Urinary bladder (tissue), 4 donors: ENCODE measurements at places on chromosomes 4 and X.

GRCh38 chr4:87077914-87078585, 142.4 kb downstream of the KLHL8 start:
- no peak for DNase-seq

GRCh38 chrX:129654652-129655546, at the start of gene APLN:
Gene APLN (minus strand): TSS chrX:129654956. CDS start chrX:129654630, 326 bp downstream.
- peak; percentile 10 for DNase-seq

DNA sequence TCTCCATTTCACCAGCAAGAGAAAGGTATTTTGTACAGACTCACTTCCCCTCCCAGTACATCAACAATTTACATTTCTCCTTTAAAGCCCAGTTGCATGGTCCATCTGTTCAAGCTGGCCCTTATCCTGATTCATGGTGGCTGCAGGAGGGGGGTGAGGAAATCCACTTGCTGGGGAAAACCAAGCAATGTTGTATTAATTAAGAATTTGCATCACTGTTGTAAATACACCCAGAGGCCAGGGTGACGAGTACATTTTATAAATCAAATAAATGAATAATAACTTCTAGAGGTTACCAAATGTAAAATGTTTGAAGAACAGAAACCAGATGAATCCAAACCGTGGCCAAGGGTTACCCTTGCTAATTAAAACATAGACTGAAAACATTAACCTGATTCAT, 395.9 kb upstream of the INTU start:
- DNase-seq: no peak

- no peak for DNase-seq
Observed at GRCh38 chr4:89616382-89616781, 220.6 kb downstream of the SNCA start.

GRCh38 chrX:13370713-13371112, 50.9 kb upstream of the ATXN3L start:
- no peak for DNase-seq

GRCh38 chr4:142519342-142519741, 326.8 kb downstream of the INPP4B start:
- no peak for DNase-seq

GRCh38 chrX:125170459-125170858, 149.2 kb upstream of the TEX13C start:
- DNase-seq: no peak

DNA sequence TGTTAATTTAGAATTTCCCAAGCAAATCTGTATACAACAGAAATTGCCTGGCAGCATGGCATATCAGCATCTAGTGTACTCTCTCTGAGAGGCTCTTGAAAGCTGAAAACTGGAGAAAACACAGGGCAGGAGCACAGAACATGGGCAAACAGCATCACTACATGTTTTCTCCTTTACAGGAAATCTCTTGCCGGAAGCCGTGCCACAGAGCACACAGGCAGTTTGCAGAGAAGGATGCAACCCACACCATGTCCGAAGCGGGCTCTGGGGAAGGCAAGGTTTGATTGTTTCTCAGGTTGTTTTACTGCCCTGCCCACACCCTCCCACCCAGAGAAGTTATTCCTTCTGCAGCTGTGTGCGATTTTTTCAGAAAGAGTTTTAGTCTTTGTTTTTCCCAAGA, 41.1 kb upstream of the FAM9C start:
- no peak for DNase-seq

DNA sequence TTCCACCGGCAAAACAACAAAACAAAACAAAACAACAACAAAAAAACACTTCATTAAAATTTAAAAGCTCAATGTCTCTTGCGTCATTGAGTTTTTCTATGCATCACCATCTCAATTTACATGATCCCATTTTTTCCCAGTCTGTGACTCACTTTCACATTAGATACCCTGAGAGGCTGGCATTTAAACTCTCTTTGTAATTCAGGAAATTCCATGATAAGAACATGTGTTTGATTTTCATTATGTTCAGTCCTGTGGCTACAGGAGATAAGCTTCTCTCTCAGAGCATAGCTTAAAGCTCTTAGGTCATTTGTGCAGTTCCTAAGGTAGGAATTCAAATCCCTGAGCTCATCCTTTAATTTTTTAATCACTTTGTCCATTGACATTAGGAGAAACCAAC, 104.6 kb downstream of the NBDY start:
- no peak for DNase-seq

GRCh38 chr4:40317916-40318658, 17.0 kb upstream of the CHRNA9 start:
- DNase-seq: no peak

DNA sequence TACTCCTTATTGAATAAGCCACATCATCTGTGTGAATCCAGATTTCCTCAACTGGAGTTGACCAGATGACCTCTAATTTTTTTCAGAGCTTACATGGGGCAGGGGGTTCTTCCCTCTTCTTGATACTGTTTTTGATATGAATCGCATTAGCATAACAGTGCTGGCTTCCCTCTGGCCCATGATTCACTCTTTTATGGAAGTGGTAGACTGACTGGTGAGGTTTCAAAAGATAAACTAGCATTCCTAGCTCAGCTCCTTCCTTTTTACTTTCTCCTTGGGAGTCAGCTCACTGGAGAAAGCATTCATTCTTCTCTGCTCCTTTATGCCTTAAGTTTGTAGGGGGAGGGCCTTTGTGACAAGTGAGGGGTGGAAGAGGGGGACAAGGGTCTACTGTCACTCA, 161.0 kb upstream of the FGF13 start:
- no peak for DNase-seq

GRCh38 chr4:28225050-28225449, 1364.4 kb downstream of the STIM2 start:
- peak; percentile 15 for DNase-seq

GRCh38 chr4:184347251-184348239, 126.8 kb downstream of the IRF2 start:
- DNase-seq: peak; percentile 80

DNA sequence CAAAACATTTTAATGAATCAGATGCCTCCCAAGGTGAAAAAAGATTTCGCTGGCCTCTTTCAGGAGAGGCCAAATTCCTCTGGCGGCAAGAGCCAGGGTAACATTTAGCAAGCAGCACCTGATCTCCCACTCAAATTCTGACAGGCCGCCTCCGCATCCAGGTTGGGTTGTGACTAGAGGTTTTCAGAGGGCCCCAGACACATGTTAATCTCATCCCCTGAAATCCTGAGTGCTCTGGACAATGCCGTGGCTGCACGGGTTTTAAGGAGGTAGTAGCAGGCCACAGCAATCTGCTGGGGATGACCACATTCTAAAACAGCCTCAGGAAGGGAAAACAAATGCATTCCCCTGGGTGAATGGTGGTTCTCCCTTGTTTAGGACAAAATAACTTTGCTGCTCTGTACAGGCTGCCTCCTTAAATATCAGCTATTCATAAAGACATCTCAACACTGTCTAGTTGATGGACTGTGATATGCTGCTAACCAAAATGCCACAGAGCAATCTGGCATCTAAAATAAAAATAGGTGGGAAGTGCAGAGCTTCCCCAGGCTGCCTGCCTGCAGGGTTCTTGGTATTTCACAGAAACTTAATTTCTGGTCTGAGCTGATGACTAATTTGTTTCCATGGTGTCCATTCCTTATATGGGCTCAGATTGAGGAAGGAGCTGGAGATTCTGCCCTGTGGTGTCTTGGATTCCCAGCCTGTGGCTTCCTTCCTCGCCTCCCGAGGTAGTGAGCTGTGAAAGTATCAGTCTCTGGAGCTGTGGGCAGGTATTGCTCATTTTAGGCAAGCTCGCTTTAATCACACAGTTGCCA, 202.0 kb downstream of the DCLK2 start:
- DNase-seq: no peak

DNA sequence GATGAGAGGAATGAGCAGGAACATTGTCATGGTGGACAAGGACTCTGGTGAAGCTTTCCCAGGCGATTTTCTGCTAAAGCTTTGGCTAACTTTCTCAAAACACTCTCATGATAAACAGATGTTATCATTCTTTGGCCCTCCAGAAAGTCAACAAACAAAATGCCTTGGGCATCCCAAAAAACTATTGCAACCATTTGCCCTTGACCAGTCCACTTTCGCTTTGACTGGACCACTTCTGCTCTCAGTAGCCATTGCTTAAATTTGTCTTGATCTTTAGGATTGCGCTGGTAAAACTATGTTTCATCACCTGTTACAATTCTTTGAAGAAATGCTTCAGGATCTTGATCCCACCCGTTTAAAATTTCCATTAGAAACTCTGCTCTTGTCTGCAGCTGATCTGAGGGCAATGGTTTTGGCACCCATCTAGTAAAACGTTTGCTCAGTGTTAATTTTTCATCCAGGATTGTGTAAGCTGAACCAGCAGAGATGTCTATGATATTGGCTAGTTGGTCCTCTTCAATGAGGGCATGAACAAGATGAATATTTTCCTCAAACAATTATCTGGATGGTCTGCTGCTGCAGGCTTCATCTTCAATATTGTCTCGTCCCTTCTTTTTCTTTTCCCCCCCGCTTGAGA, 14.8 kb downstream of the TBC1D1 start:
- no peak for DNase-seq

DNA sequence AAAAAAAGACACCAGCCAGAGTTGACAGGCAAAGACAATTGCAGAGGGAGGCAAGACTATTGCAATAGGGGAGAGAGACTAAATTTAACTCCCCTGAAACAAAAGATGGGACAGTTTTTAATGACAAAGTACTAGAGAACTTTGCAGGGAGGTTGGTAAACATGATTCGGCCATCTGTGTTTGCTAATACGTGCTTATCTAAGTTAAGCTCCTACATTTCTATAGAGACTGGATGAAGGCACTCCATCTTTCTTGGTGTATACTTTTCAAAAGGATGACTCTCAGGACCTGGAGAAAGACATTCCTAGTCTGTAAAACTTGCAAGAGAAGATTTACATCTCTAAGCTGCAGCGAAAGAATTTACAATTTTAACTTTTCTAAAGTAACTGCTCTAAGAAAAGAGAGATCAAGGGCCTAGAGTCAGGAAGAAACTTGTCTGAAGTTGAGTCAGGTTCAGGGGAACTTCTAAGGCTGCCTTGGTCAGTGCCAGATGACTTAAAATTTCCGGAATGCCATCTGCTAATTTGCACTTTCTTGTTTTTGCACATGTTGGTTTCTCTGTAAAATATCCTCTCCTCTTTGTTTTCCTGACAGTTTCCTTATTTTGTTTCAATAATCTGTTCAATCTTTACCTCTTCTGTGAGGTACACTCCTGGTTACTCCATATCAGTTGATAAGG, 10.6 kb downstream of the ADAM29 start:
- no peak for DNase-seq

GRCh38 chrX:43504394-43504793, 151.7 kb upstream of the MAOA start:
- no peak for DNase-seq

DNA sequence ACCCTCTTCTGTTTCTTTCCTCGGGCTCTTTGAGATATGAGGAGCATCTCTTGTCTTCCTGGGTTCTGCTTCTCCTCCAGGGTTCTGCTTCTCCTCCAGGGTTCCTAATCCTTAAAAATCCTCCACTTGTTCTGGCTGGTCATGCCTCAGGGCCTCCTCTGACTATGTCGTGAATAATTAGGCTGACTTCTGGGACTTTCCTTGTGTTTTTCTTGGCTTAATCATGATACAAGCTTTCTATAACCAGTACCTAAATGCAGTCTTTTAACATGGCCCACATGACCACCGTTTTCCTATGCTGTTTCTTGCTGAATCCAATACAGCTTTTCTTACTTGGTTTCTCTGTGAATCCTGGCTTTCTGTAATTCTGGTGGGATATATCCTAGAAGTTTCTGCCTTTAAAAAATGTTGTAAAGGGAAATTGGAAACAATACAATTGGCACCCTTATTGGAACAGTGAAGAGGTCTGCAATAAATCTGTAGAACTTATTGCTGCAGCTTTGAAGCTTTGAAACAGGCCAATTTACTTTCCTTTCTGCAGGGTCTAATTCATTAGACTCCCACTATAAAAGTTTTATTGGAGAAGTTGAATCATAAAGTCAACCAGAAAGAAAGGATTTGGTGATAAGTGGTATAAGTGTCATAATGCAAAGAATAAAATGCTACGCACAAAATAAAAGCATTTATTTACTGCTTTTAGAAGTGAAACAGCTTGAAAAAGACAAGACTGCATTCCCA, 213.1 kb downstream of the UGT8 start:
- DNase-seq: peak; percentile 74

DNA sequence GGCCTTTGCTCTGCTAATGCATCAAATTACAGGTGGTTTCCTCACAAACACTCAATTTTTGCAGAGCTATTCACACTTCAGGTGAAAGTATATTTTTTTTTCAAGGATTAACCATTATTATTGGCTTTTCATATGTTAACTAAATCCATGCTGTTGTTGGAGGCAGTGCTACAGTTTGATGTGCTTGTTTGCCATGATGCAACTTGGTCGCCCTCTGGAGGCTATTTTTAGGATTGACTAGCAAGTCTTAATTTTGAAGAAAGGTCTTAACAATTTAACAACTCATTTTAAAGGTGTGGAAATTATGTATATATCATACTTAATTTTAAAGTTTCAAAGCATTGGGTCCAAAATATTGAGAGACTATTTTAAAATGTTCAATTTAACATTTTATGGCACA, 168.8 kb upstream of the FAM47A start:
- DNase-seq: no peak

GRCh38 chr4:119138046-119138445, 2.4 kb downstream of the MYOZ2 start:
- no peak for DNase-seq

GRCh38 chrX:38999967-39000745, 198.9 kb downstream of the MID1IP1 start:
- no peak for DNase-seq

- DNase-seq: no peak
Observed at GRCh38 chrX:72297953-72298730, 7.6 kb downstream of the CITED1 start.

DNA sequence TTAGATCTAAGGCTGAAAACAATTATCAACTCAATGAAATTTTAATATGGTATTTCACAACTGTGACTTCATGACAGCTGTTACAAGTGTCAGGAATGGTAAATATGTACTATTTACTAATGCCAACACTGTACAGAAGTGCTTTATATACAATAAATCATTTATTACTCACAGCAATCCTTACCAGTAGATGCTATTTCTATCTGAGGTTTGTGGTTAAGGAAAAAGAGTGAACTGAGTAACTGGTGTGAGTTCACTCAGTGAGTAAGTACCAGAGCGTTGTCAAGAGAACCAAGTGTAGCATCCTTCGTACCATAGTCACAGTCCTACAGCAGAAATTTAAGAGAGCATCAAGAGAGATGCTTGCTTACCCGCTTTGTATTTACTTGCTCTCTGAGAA, 23.3 kb downstream of the MTHFD2L start:
- DNase-seq: no peak

DNA sequence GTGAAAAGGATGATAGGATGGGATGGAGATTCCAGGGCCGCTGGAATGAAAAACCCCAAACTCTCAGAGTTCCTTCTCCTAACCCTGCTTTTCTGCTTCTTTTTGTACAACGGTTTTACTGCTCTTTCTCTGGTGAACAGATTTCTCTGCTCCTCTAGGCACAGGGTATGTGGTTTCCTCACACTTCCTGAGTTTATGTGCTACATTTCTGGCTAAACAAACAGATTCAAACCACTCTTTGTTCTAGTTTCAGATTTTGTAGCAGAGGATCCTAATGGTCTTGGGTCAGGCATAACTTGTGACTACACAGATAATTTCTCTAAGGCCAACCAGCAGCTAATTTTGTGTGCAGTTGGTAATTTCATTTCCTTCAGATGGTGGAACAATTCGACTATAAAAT, 52.6 kb downstream of the OSTC start:
- DNase-seq: no peak
